Astrocyte of the hippocampus (primary cell): ENCODE measurements at places on chromosomes 2 and 18.

- DNase-seq, result no peak
Measured at GRCh38 chr2:237900891-237901831, 41.7 kb downstream of the RAMP1 start.

DNA sequence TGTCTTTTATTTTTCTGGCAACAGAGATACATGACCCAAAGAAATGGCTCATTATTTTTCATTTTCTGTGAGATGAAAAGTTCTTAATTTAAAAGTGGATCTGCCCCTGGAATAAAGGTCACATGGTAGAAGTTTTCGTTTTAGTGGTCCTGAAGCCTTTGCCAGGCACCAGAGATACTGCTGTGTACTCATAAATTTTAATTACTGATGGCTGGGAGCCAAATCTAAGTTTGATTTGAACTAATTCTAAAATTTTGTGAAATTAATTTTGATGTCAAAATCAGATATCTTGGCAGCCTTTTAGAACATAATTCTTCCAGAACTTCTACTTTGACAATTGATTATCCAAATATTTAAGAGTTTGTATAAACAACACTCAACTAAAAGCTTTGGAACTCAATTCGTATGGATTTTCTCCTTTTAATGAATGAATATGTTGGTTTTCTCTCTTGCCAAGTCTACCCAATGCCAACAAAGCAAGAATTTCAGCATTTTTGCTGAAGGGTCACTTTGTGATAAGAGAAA lies 128.5 kb upstream of the SP5 start:
- no peak for DNase-seq

DNA sequence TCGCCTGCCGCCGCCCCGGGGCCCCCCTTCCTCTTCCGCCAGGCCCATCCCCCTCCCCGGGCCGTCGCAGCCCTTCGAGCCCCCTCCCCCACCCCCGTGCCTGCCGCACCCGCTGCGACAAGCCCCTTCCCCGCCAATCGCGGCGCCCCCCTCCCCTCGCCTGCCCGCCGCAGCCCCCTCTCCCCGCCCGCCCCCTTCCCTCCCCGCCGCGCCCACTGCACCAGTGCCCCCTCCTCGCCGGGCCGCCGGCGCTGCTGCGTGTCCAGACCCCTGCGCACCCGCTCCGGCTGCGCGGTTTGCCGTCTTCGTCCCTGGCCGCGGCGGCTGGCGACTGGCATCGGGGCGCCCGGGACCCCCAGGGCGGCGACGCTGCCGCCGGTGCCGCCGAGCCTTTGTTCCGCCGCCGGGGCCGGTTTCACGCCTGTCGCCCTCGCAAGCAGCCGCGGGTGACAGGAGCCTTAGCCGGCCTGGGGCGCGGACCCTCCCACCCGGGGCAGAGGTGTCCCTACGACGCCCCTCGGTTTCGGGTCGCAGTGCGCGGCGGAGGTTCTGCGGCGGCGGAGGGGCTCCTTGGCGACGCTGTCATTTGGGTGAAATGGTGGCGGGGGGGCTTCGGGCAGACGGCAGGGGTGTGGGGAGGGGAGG lies 18.1 kb downstream of the GPC1 start:
- DNase-seq, result peak; percentile 20

DNA sequence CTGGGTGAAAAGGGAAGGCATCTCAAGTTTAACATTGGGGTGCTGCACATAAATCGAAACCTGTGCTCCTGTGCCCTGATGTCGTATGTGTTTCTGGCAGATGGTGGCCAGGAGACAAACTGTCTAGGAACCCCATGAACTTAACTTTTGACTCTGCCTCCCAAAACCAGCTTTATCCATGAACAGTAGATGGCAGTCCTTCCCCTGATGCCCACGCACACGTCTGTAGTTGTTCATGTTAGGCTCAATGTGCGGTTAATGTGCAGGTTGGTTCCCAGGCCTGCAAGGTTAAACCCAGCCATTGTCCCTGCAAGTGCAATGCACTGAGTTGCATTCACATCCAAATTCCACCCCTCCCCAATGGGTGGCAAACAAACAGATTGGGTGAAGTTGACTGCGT lies 44.1 kb upstream of the SIX3 start:
- no peak for DNase-seq

DNA sequence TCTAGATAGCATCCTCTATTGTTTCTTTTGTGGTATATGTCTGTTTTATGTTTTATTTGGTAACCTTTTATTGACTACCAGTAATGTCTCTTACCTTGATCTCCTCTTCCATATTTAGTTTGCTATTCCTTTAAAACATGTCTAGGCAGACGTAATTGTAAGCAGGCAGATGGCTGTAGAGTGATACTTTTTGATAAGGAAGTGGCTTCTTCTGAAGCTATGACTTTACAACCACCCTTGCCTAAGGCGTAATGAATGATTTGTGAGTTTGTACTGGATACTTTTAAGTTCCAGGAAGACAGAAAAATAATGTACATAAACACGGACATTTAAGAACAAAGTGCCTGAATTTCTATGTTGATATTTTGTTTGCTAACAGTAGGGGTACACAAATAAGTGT lies 85.6 kb downstream of the ZNF804A start:
- no peak for DNase-seq

DNA sequence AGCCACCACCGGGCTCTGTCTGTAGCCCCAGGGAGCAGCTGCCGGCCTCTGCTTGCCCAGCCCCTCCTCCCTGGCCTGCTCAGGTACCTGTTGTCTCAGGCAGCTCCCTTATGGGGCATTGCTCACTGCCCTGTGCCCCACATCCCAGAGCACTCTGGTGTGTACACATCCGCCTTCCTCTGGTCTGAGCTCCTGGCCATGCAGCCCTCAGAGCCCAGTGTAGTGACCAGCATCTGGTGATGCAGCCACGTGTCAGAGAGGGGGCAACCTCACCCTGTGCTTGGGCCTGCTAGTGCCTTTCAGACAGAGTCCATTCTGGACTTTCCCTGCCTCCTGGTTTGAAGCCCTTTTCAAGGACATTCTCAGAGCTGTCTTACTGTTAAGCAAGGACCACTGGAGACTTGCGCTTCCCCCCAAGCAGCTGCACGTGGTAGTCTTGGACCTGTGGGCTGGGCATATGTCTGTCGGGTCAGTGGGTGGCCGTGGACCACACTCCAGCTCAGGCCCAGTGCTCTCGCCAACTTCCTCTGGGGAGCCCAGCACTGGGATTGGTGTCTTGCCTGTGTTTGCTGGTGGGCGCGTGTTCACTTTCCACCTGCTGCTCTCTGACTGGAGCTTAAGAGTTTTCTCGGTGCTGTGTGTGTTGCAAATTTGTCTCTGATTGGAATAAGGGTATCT lies 30.7 kb downstream of the DGKD start:
- no peak for DNase-seq

DNA sequence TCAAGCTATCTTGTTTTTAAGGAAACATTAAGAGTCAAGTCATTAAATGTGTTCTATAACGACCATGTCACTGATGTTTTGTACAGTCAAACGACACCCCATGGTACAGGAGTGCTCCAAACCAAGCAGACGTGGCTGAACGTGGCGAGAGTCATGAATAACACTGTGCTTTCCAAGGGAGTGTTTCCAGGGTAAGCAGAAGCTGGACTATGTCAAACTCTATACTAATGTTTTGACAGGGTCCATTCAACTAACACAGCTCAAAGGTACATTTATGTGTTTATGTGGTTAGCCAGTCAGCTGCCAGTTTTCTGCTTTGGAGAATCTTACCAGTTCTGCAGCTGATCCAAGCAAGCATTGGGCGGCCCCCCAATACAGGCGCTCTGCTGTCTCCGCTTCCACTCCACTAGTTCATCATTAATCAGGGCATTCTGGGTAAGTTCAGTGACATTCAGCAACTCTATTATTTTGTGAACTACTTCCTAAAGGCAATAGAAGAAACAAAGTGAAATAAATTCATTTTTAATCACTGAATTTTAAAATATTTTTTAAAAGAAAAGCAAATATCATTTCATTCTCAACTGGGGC lies 16.4 kb downstream of the STAT1 start:
- DNase-seq, result no peak

- DNase-seq, result no peak
Measured at GRCh38 chr2:55804535-55804934, 110.9 kb upstream of the PNPT1 start.

- DNase-seq, result peak; percentile 73
Measured at GRCh38 chr2:36568516-36569246, 29.3 kb downstream of the FEZ2 start.

DNA sequence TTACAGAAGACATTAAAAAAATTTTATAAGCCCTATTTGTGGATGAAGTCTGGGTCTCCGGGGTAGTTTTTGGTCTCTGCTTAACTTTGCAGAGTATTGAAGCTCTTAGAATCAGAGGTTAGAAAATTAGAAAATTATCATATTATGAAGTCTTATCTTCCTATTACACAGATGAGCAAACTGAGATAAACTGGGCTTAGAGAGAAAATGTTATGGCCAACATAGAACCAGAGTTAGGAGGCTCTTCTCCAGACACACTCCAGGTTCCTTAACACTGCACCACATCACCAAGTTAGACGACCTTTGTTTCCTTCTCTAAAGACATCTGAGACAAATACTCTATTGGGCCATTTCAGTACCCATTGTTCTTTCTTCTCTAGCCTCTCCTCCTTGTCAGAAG lies 36.7 kb upstream of the NEB start:
- no peak for DNase-seq

DNA sequence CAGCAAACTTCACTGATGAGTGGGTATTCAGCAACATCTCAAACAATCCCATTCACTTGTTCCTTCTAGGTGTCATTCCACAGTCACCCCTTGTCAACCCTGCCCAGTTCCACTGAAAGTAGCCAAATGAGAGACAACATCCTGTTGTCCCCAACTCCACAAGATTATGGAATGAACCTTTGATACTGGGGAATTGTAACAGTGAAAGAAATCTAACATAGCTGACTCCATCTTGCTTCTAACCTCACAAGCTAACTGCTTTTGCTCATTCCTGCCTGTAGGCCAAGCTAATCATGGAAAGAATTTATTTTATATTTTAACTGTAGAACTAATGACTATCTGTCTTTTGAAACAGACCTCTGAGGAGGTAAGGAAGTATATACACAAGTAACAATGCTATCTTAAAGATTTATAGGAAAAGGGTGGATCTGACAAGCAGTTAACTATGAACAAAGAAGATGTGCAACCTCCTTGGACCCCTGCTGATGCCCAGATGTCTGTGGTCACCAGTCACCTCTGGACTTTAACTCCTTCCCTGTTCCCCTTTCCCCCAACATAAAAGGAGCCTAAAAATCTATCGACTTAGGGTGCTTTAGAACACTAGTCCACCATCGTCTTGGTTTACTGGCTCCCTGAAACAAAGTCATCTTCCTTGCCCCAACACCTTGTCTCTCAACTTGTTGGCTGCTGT lies 6.9 kb upstream of the ANXA4 start:
- no peak for DNase-seq

GRCh38 chr2:203781151-203781550 lies 74.7 kb downstream of the CD28 start:
- DNase-seq, result no peak

DNA sequence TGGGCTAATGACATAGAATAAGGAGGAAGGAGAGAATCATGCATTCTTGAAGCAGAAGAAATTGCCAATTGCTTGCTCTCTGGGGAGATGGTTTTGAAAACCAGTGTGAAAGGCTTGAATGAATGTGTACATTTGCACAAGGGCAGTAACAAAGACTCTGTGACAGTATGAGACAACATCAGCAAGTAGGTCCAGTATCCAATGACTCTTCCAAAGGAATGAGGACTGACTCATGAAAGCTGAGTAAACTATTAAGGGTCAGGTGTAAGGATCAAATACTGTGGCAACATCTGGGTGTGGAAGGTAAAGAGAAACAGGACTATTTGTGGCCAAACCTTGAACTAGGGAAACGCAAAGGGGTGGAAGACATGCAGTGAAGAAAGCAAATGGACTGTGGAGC lies 886.0 kb upstream of the CHAC2 start:
- DNase-seq, result no peak

- DNase-seq, result no peak
Measured at GRCh38 chr2:10372203-10372861, 69.6 kb downstream of the HPCAL1 start.

- no peak for DNase-seq
Measured at GRCh38 chr2:197239434-197239833, 71.1 kb downstream of the ANKRD44 start.

GRCh38 chr18:13359210-13359609 lies 140.7 kb downstream of the LDLRAD4 start:
- DNase-seq, result no peak

DNA sequence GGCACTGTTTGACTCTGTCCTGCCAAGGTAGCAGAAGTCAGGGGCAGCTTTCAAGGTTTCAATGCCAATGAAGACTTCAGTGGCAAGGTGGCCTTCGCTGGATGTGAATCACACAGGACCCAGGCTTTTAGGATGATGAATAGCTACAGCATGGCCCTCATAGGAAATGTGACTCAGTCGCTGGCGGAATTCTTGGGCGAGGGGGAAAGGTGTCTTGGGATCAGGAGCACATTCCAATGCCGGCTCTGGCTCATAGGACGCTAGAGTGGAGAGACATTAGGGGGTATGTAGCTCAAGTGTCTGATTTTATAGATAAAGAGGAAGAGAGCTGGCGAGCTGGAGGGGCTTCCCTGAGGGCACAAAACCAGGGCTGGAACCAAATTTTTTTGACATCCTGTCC lies 68.6 kb downstream of the SMIM21 start:
- no peak for DNase-seq

- no peak for DNase-seq
Measured at GRCh38 chr18:2889761-2890192, 43.0 kb downstream of the EMILIN2 start.

DNA sequence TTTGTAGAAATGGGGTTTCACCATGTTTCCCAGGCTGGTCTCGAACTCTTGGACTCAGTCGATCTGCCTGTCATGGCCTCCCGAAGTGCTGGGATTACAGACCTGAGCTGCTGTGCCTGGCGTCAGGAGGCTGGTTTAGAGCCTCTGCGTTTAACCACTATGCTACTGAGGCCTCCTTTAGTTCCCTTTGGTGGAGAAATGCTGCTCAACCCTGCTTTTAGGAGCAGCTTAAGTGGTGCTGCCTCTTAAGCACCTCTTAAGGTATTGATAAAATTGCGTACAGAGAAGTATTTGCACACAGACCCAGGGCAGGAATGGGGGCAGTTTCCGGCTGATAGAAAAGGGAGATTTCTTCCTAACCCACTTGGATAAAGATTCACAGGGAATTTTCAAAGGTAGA lies 8.0 kb downstream of the CD8A start:
- no peak for DNase-seq

GRCh38 chr2:47662552-47662951 lies 120.4 kb upstream of the MSH6 start:
- DNase-seq, result no peak

- no peak for DNase-seq
Measured at GRCh38 chr2:4915357-4915756, 776.8 kb upstream of the SOX11 start.

DNA sequence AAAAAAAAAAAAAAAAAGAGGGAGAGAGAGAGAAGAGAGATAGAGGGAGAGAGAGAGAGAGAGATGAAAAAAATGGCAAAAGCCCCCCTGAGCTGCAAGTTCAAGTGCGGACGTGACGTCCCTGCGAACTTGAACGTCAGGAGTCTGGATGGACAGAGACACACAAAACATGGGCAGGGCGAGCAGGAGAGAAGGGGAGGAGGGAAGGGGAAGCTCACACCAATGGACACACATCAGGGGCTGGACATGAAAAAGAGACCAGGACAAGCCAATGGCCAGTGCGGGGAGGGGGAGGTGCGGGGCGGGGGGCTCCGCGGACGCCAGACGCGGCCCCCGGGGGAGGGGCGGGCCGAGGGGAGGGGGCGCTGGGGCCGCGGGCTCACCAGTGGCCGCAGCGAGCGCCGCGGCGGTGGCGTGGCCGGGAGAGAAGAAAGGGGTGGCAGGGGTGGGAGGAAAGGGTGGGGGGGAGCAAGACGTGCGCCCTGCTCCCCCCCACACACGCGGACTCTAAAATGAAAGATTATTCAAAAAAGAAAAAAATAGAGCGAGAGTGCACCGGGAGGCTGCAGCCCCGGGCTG lies at the start of gene BCL11A:
Gene BCL11A (minus strand): TSS at position 160 of the 579 bp plus-strand sequence. CDS start 384 bp downstream, outside the sequence.
- DNase-seq, result peak; percentile 93
